ENCODE measurements at places on chromosomes 11 and 22. TPM values are rescaled to one million over a fixed set of nuclear protein-coding genes. Genes with fewer than 3 reads are reported as not detected.

ABTB2 gene
- 10.7 TPM for polyA plus RNA-seq

KRTAP5-2 gene
- not detected for polyA plus RNA-seq

KCNQ1 gene
- 2.4 TPM for polyA plus RNA-seq

GLYAT gene
- polyA plus RNA-seq, result not detected

C11orf16 gene
- 0.06 TPM for polyA plus RNA-seq

SCARF2 gene
- polyA plus RNA-seq, result 7.1 TPM

MS4A6E gene
- polyA plus RNA-seq, result not detected

LARGE2 gene
- polyA plus RNA-seq, result 137 TPM
